ENCODE measurements at places on chromosomes 2 and 18.

DNA sequence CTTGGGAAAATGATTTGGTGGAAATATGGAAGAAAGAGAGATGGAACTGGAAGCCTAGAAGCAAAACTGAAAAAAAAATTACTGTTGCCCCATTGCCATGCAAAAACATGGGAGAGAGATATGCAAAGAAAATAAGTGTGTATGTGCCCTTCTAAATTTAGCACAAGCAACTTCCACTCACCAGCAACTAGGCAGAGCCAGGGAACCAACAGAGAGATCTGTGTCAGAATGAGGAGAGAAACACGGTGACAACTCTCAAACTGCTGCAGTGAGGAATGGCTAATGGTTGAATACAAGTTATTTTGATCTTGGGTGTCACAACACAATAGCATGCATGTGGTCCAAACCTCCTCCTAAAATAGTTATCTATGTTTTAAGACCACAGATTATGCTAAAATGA is 10.9 kb downstream of the DSC2 start:
- DNase-seq = no peak

GRCh38 chr2:30300456-30301221 is 69.3 kb downstream of the LBH start:
- no peak for DNase-seq

GRCh38 chr2:158041400-158041799 is 60.3 kb upstream of the UPP2 start:
- no peak for DNase-seq

- DNase-seq = no peak
Measured at GRCh38 chr2:149070681-149071320, 32.3 kb downstream of the LYPD6B start.

DNA sequence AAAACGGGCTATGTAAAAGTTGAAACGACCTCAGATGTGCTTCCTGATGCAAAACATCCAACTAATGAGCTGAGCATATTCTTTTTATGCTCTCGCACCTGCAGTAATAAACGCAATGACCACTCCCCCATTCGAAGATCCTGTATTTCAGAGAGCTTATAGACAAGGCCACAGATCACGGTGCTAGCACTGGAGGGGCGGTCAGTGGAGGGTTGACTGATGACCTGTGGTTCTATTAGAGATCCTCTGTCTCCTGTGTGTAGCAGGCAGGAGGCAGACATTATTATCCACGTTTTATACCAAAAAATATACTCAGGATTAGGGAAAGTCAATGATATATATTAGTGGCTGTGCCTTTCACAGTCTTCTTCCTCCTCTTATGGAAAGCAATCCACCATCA is 457.0 kb downstream of the CNTNAP5 start:
- DNase-seq = no peak

- DNase-seq = no peak
Measured at GRCh38 chr2:46275995-46276394, 21.2 kb upstream of the EPAS1 start.

DNA sequence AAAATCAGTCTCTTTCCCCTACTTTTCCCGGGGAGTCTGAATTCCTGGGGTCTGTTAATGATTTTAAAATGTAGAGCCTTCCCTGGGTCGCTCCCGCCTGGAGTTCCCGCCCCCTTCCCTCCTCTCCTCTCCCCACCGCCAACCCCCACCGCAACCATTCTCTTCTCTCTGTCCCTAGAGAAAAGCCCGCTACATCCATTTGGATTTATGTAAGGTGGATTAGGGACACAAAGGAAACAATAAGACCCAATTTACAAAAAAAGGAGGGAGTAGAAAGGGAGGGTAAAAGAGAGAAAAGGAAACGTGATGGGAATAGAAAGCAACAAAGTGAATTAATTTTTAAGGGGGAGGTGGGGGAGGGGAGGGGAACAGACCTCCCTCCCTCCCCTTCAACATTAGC is 2.2 kb downstream of the EPHA4 start:
- DNase-seq = no peak

DNA sequence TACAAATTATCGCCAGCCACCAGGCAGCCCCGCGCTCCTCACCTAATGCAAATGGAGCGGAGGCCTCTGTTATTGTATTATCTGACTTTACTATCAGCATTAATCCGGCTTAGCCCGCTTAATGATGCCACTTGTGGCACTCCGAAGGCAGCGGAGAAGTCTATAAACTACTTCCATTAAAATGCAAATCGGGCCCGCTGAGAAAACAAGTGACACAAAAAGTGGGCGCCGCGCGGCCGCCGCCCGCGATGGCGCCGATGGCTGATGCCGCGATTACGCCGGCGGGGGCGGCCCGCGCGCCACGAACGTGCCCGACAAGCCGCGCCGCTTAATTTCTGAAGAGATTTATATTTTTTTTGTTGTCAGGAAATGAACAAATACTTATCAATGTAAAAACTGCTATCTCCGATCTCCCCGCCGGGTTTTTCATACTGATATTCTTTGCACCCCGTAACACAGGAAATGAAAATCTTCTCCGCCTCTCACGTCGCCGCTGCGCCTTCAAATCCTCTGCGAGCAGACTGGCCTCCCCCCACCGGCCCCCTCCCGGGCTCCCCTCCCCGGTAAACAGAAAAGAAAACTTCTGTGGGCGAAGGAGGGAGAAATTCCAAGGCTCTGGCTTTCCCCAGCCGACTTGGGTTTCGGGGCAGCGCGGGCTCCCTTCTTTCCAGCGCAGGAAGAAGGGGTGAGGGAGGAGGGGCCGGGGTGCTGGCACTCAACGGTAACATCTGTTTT is 221.8 kb downstream of the INSIG2 start:
- peak; percentile 39 for DNase-seq

DNA sequence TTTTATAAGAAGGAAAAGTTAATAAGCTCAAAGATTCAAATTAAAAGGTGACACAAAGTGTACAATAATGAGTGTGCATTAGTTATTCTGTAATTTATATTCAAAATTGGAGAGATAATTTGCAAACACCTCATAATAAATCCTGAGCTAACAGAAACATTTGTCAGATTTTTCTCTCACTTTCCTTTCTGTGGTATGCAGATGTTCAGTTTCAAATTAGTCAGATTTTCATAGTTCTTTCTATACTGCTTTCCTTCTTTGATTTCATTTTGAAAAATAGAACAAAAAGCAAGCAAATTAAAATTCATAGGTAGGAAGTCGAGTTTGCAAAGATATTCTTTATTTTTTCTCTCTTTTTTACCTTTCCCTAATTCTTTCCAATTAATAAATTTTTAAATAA is 1420.1 kb upstream of the NXPH2 start:
- no peak for DNase-seq

DNA sequence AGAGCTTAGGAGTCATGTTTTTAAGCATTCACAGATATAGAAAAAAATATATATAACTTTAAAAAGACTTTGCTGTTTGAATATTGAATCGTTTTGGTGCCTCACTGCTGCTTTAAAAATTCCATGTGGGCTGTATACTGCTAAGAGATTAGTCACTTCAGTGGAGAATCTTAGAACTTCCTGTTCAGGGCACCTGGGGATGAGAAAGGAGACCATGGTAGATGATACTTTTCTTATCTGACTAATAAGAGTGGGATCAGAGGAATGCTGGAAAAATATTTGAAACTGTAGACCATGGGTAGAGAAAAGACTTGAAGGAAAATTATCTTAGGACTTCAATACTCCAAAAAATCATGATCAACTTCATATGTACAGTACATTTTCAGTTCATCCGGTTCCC is 442.2 kb upstream of the SETBP1 start:
- DNase-seq = no peak

GRCh38 chr2:164910101-164910899 is 45.0 kb downstream of the SLC38A11 start:
- no peak for DNase-seq

DNA sequence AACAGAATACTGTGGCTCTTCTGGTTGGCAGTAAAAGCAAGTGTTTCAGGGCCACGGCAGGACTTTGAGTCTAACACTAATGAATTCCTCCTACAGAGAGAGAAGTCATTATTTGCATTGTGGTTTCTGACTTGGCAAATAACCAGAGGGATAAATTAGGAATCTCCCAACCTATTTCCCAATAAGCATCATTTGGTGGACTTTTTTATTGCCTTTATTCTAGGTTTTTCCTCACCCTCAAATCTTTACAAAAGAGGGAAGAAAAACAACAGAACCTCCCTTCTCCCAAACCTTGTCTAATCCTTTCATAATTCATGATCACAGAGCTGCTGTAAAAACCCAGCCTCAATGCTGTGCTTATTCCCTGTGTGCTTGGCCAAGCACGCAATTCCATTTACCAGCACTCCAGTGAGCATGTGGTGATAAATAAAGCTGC is 179.7 kb downstream of the AGPS start:
- DNase-seq = no peak

DNA sequence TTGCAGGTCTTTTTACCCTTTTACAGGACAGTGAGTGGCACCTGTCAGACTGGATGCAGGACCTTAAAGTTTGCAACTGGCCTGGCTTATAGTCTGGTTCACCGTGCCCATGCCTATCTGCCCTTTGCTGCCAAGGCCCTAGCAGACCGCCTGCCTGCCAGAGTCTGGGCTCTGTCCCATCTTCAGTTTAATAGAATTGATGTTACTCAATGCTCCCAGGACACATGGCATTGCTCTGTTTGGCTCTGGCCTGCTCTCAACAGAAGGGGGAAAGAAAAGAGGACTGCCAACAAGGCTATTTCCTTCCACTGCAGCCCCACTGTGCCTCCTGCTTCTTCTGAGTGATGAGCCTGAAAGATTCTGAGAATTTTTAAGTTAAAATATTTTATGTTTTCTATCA is 25.6 kb upstream of the TMEM178A start:
- no peak for DNase-seq

- no peak for DNase-seq
Measured at GRCh38 chr2:187446711-187447110, 1.3 kb downstream of the CALCRL start.

Data from activated T-cell treated with anti-CD3 and anti-CD28 coated beads for 4 hours (primary cell).